Stomach (tissue), 19 donors: ENCODE measurements at places on chromosomes 7 and 10. TPM values are rescaled to one million over a fixed set of nuclear protein-coding genes. Genes with fewer than 3 reads are reported as not detected.

The TRIM50 gene
- total RNA-seq: 36.5 TPM

DNA sequence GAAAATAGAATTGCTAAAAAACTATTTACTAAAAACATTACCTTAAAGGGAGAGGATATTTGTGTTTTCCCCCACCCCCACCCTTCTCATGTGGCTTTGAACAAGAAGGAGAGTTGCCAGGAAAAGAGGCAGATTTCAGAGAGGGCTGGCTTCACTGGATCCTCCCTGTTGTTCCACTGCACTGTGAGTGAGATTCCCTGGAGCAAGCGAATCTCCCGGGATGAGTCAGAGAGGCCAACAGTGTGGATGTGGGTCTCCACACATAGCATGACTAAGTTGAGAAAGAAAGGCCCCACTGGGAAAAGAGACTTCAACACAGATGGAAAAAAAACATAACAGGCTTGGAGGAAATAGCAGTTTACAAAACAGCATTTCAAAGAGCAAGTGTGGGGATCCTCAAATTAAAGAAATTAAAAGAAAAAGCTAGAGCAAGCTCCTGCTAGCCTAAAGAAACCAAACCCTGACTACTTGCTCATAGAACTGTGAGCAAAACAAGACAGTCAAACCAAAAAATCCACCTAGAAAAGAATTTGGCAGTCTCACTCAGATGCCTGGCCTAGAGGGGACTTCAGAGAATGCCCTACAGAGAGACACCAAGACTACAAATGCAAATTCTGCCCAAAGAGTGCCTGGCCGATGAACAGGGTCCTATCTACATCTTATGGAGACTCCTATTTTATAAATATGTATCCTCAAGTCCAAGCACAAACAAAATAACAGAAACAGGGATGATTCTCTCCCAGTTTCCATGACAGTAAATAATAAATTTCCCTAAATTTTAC lies 3.4 kb downstream of the CAV1 start:
- H3K4me1 ChIP-seq: peaks cover 22% of the 10 kb centered on the region
- H3K27me3 ChIP-seq: no peaks in the 10 kb centered on the region
- no peaks in the 10 kb centered on the region for H3K36me3 ChIP-seq
- no peak overlapping the region for H3K27ac ChIP-seq

GRCh38 chr10:77983384-77984341 lies 45.7 kb downstream of the POLR3A start:
- no peak overlapping the region for H3K27ac ChIP-seq
- peaks cover 99% of the 10 kb centered on the region for H3K36me3 ChIP-seq
- H3K27me3 ChIP-seq: no peaks in the 10 kb centered on the region
- H3K4me1 ChIP-seq: no peaks in the 10 kb centered on the region

DNA sequence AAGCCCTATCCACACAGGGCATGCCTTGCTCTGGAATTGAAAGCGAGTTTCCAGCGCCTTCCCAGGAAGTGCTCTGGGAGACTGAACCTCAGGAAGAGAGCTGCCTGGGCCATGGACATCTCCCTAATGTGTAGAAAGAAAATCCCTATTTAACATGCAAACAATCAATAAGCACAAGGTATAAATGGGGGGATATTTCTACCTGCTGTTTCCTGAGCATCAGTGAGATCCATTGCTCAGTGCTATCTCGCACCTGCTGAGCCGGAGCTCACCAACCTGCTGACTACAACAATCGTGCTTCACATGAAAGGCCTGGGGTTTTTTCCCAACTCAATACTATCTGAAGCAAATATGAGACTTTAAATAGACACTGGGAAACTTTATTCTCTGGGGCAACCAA lies 584.0 kb downstream of the GLRX3 start:
- H3K4me1 ChIP-seq: no peaks in the 10 kb centered on the region
- no peak overlapping the region for H3K4me3 ChIP-seq
- no peak overlapping the region for H3K27ac ChIP-seq
- no peaks in the 10 kb centered on the region for H3K36me3 ChIP-seq

GRCh38 chr7:143518941-143519340 lies 41.3 kb downstream of the TAS2R41 start:
- H3K27me3 ChIP-seq: no peaks in the 10 kb centered on the region
- H3K27ac ChIP-seq: no peak overlapping the region
- no peaks in the 10 kb centered on the region for H3K36me3 ChIP-seq
- no peak overlapping the region for H3K4me3 ChIP-seq
- no peak for DNase-seq
- no peaks in the 10 kb centered on the region for H3K4me1 ChIP-seq

DNA sequence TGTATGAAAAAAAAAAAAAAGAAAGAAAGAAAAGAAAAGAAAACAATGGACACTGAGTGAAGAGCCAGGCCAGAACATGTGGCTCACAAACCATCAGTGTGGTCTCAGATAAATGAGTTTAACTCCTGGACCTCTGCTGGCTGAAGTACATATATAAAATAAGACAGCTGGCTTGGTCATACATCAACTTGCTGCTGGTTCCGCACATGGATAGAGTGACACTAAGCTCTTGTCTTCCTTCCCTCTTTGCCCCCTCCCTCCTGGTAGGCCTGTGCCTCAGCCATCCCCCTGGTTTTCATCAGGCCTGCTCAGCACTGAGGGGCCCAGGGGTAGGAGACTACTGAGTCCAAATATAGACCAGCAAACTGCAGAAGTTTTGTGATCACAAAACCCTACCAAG lies 58.1 kb upstream of the DGKI start:
- peak; percentile 58 for DNase-seq
- no peaks in the 10 kb centered on the region for H3K27me3 ChIP-seq
- peaks cover 27% of the 10 kb centered on the region for H3K4me1 ChIP-seq
- H3K36me3 ChIP-seq: peaks cover 40% of the 10 kb centered on the region

DNA sequence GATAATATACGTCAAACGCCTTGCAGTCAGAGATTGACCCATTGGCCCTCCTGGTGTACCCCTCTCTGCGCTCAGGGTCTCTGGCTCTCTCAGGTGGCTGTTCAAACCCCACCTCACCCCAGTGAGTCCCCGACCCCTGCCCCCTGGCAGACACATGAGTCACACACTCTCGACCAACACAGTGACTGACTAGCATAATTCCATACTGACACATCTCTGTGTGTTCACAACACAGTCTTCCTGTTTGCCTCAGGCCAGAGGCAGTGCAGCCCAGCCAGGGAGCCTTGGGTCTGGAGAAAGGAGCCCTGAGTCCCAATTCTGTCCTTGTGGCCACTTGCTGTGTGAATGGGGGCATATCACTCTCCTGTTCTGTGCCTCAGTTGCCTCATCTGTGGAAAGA lies 40.1 kb downstream of the PALD1 start:
- H3K4me1 ChIP-seq: peaks cover 34% of the 10 kb centered on the region
- no peak overlapping the region for H3K4me3 ChIP-seq
- H3K27ac ChIP-seq: no peak overlapping the region
- DNase-seq: no peak
- no peaks in the 10 kb centered on the region for H3K27me3 ChIP-seq
- no peaks in the 10 kb centered on the region for H3K36me3 ChIP-seq

DNA sequence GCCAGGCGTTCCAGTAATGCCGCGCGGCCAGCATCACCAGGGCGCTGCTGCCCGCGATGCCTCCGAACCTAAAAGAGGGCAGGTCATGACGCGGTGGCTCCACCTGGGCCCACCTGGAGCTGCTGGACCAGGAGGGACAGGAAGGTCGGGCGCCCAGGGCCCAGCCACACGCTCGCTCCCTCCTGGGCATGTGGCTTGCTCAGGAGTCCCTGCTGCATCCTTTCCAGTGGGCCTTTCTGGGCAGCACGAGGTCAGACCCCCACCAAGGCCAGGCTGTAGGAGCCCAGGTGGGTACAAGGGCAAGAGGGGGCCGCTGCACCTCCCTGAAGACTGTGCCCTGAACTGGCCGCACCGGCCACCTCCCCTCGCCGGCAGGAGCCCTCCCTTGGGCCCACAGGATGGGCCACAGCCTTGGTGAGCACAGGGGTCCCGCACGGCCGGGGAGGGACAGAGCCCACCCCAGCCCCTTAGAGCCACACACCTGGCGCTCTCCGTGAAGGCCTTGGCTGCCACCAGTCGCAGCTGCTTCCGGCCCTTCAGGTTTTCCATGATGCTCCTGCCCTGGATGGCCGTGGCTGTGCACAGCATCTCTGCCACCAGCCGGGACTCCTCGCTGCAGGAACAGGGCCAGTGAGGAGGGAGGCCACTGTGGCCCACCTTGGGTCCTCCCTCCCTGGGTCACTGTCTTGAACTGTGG lies 43.2 kb downstream of the CFAP46 start:
- no peak for DNase-seq
- no peak overlapping the region for H3K4me3 ChIP-seq
- no peaks in the 10 kb centered on the region for H3K27me3 ChIP-seq
- no peaks in the 10 kb centered on the region for H3K4me1 ChIP-seq
- H3K27ac ChIP-seq: no peak overlapping the region
- no peaks in the 10 kb centered on the region for H3K36me3 ChIP-seq

- H3K4me3 ChIP-seq: no peak overlapping the region
- peaks cover 16% of the 10 kb centered on the region for H3K4me1 ChIP-seq
- DNase-seq: no peak
- H3K27me3 ChIP-seq: no peaks in the 10 kb centered on the region
Measured at GRCh38 chr7:7418997-7419396, 116.7 kb downstream of the COL28A1 start.

- no peak for DNase-seq
- H3K27ac ChIP-seq: no peak overlapping the region
- no peaks in the 10 kb centered on the region for H3K27me3 ChIP-seq
Measured at GRCh38 chr7:71055504-71055903, 76.4 kb upstream of the GALNT17 start.

DNA sequence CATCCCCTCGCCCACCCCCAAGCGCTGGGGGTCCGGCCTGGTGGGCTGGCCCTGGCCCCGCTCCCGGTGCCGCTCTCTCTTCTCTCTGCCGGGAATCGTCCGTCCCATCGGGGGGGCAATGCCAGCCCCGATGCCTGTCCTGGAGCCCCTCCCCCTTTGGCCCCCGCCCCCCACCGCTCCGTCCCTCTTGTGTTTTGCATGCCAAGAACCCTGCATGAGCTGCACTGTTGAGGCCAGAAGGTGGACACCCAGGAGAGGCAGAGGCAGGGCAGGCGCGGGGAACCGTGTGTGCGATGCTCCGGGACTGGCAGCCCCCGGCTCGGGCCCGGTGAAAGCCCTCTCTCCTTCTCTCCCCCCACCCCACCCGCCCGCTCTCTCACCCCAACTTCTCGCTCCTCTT lies 22.1 kb upstream of the HSPB1 start:
- no peak overlapping the region for H3K27ac ChIP-seq
- H3K36me3 ChIP-seq: no peaks in the 10 kb centered on the region
- peak; percentile 47 for DNase-seq

- peak within 1 kb of the TSS; percentile 73 for H3K27ac ChIP-seq
- H3K4me3 ChIP-seq: peak within 1 kb of the TSS; percentile 68
- peak; percentile 73 for DNase-seq
- H3K36me3 ChIP-seq: peaks cover 10% of the 10 kb centered on the region
Measured at GRCh38 chr10:73910764-73911552, at the start of gene PLAU. Gene PLAU, plus strand, starts transcription at chr10:73911132. Its CDS starts 424 bp downstream, at chr10:73911556.

DNA sequence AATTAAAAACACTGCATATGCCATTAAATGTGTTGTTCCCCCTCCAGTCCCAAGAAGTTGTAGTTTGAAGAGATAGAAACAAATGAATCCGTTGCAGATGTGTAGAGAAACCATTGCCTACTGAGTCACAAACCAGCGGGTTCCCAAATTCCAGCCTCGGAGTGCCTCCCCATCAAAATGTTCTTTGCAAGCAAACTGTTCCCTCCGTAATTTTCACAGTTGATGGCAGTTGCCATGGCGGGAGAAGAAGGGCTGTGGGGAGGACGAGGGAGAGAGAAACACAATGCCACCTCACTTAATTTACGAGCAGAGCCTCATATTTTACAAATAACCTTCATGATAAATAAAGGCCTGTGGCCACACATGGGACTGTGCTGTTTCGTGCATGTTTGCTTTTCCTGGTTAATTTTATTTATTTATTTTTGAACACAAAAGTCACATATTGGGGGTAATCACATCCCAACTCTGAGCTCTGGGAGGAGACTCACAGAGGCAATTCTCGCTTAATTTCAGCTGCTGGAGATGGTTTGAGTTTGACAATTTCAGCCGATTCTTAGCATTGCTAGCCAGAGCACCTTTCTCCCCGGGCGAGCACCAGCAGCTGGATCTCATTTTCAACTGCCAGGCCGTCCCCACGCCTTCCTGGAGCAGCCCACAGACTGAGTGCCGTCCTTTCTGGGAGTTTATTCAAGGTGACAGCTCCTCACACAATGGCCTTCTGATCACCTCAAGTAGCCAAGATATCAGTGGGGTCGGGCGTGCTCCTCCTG lies 1084.2 kb downstream of the KCNMA1 start:
- H3K27me3 ChIP-seq: no peaks in the 10 kb centered on the region
- H3K4me3 ChIP-seq: no peak overlapping the region
- H3K27ac ChIP-seq: no peak overlapping the region
- H3K36me3 ChIP-seq: no peaks in the 10 kb centered on the region
- DNase-seq: no peak

- H3K4me3 ChIP-seq: no peak overlapping the region
- H3K27me3 ChIP-seq: no peaks in the 10 kb centered on the region
- DNase-seq: no peak
- no peaks in the 10 kb centered on the region for H3K4me1 ChIP-seq
- no peaks in the 10 kb centered on the region for H3K36me3 ChIP-seq
- H3K27ac ChIP-seq: peak overlapping the region; percentile 16
Measured at GRCh38 chr7:30888747-30889146, 22.9 kb upstream of the AQP1 start.

DNA sequence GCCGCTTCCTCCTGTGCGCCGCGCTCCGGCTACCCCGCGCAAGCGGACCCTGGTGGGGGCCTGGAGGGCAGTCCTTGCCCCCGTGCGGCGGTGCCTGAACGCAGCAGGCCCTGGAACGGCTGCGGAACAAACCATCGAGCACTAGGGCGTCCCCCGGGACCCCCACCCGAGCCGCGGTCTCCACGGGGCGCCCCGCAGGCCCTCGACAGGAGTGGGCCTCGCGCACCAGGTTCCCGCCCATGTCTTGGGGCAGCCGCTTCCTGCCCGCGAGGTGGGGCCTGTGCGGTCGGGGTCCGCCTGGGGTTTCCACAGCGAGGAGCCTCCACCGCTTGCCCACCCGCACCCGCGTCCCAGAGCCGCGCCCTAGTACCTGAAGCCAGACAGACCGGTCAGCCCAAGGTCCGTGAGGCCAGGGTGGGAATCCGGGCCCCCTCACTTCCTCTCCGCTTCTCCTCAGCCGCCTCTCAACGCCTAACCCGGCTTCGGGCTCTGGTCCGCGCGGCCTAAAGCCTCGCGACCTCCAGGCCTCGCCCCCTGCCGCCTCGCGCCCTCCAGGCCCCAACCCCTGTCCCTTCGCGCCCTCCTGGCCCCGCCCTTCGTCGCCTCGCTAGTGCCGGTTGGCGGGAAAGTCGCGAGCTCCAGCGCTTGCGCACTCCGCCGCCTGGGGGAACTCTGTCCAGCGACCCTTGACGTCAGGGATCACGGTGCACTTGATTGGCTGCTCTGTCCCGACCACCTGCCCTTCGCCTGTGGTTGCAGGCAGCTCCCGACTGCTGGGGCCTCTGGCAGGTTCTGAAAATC lies 7.0 kb upstream of the GBX1 start:
- peak; percentile 27 for DNase-seq
- no peak overlapping the region for H3K4me3 ChIP-seq
- H3K36me3 ChIP-seq: no peaks in the 10 kb centered on the region

DNA sequence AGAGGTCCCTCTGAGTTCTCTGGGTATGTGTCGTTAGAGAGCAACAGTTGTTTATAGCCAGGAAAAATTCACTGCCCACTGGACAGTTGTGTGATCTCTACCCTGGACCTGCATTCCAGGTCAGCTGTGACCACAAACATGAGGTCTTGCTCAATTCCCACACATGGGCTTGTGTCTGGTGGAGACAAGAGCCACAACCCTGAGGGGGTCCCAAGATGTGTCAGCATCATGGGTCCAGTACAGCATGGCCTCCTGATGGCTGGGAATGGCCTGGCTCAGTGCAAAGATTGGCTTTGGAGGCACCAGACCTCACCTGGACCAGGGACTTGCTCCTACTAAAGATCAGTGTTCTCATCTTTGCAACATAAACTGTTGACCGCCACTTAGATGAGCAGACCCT lies 751.6 kb downstream of the GRID1 start:
- no peak overlapping the region for H3K4me3 ChIP-seq
- no peak overlapping the region for H3K27ac ChIP-seq
- H3K36me3 ChIP-seq: no peaks in the 10 kb centered on the region
- H3K27me3 ChIP-seq: no peaks in the 10 kb centered on the region
- H3K4me1 ChIP-seq: no peaks in the 10 kb centered on the region
